Caudate nucleus (tissue), 63 donors: ENCODE measurements at places on chromosomes 1 and 21.

DNA sequence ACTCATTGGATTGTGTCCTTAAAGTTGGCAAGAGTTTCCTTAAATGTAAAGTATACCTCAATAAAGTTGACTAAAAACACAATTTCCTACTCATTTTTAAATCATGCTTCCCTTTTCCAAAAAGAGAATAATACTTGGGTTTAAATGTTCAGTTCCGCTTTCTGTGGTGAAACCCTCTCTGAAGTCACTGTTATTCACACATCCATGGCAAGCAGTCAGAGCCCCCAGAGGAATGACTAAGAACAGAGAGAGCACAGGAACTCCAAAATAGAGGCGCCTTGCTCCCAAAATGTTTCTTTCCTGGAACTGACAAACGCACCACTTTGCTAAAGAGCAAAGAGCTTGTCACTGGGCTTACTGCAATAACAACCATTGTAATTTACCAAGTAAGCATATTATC is 142.5 kb downstream of the TIAM1 start:
- no peak for DNase-seq

- DNase-seq, result no peak
These were observed 54.9 kb downstream of the CAPZB start for GRCh38 chr1:19430121-19431068.

GRCh38 chr1:226086776-226087175 is 24.3 kb downstream of the H3-3A start:
- no peak for DNase-seq

DNA sequence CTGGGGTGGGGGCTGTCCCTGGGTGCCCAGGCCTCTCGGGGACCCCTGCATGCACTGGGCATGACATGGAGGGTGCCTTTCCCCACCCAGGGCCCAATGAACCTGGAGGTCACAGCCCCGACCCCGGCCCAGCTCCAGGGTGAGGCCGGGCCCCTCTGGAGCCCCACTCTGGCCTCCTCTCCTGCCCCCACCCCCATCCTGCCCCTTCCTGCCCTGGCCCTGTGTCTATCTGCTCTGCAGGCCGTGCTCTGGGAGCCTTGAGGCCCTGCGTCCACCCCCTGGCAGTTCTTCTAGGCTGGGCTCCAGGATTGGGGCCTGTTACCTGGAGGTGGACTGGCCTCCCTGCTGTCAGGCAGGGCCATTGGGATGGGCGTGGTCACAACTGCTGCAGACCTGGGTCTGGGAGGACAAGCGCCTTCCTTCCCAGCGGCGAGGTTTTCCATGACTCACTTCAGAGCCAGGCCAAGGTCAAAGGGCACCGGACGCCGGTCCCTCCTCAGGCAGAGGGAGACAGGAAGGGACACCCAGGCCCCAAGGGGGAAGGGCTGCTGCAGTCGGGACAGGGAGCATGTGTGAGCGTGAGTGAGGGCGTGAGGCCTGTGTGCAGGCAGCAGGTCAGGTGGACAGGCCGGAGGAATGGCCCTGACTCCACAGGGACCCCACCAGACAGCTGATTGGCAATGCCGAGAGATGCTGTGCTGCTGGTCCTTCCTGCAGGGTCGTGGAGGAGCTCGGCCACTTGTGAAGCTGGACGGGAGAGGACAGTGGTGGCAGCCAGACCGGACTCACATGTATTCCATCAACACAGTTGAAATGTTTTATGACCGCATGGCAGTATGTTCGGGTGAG is 31.1 kb upstream of the POFUT2 start:
- DNase-seq, result no peak

- no peak for DNase-seq
These were observed 155.2 kb downstream of the PEX14 start for GRCh38 chr1:10629816-10630571.

DNA sequence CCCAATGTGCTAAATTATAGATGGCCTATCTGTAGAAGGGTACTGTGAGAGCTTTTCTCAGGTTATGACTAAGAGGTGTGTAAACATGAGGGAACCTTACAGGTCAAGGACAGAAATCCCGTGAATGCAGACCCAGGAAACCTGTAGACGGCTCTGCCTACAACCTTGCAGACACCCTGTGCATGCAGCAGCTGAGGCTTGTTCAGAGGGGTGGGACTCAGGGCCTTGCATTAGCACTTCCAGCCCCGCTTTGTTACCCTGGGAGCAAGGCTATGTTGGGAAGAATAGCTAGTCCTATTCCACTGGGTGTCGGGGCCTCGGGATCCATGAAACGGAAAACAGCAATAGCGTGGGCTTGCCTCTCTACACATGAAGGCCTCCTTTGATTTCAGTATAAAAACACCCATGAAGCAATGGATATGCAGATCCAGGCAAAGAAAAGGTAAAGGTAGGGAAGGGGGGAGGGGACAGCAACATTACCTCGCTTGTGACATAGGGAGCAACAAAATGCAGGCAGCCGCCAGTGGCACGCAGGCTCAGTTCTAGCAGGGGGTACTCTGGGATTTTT is 9.5 kb upstream of the NDUFS5 start:
- no peak for DNase-seq

DNA sequence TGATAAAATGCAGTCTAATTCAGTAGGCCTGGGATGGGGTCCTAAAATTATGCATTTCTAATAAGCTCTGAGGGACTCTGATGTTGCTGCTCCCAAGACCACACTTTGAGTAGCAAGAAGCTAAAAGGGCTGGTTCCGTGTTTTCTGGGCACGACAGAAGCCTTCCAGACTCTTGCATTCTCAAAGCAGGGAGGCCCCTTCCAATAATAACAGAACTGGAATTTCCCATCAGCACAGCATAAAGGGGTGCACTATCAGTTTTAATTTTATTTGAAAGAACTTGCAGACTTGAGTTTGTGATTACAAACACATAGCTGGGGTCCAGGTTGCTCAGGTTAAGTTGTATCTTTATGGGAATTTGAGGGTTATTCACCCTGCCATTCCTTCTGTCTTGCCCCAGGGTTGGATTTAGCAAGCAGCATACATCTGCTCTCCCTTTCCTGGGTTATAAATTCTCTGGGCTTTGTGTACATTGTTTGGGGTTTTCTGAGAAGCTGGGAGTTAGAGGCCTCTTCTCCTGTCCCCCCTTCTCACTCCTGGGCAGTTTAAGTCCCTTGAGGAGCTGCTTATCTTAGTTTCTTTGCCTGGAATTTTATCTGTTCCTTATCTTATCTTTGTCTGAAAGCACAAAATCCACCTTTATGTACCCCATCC is 94.2 kb upstream of the SLC2A1 start:
- no peak for DNase-seq

- DNase-seq, result peak; percentile 64
These were observed 568.8 kb downstream of the AJAP1 start for GRCh38 chr1:5223206-5223605.

GRCh38 chr21:36437745-36438128 is 42.2 kb downstream of the CLDN14 start:
- no peak for DNase-seq

DNA sequence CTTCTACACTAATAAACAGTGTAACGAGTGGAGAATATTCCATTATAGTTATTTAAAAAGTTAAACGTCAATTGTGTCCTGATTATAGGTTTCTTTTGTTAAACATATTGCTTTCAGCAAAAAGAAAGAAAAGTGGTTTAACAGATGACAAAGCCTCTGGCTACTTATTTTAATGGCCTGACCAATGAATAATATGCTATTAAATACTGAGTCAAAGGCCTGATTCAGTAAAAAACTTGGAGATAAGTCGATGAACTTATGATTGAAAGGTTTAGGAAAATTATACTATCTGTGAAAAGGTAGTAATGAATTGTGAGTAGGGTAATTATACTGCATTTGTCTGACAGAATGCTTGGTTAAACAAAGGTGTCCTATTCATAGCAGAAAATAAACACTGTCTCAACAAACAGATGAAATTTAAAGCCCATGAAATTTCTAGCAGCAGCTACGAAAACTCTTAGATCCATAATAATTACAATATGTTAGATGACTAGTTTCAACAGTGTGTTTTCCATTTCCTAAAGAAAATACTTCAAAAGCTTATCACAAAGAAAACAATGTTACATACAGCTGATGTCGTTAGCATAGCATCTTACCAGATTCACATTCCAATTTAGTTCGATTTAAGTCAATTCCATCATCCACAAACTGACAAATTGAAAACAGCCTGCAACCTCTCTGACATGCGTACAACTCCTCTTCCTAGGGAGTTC is 6.2 kb downstream of the TMEM59 start:
- DNase-seq, result no peak

DNA sequence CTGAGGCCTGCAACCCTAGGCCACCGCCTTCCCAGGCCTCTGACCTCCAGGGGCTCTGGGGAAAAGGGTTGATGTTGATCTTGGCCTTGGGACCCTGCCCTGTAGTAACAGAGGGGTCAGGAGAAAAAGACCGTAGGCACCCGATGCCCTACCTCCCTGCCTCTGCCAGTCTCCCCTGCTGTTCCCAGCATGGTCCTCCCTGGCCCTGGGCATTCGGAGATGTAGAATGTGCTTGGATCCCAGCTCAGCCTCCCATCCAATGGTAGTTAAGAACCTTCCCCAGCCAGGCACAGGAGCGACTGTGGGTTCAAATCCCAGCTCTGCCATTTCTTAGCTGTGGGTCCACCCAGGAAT is 72.0 kb upstream of the TARDBP start:
- no peak for DNase-seq

- no peak for DNase-seq
These were observed 62.1 kb downstream of the TP53BP2 start for GRCh38 chr1:223783676-223784075.

DNA sequence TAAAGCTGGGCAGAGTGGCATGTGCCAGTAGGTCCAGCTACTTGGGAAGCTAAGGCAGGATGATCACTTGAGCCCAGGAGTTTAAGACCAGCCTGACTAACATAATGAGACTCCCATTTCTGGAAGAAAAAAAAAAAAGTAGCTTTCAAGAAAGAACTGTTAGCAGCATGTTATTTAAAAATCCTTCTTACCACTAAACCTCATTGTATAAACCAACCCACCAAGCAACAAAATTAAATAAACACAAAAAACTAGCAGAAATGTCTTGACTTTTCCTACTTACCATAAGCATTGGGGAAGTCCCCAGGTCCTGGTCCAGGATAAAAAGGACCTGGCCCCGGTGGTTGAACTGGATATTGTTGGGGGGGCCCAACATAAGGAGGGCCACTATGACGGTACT is 192.9 kb upstream of the HP1BP3 start:
- no peak for DNase-seq

DNA sequence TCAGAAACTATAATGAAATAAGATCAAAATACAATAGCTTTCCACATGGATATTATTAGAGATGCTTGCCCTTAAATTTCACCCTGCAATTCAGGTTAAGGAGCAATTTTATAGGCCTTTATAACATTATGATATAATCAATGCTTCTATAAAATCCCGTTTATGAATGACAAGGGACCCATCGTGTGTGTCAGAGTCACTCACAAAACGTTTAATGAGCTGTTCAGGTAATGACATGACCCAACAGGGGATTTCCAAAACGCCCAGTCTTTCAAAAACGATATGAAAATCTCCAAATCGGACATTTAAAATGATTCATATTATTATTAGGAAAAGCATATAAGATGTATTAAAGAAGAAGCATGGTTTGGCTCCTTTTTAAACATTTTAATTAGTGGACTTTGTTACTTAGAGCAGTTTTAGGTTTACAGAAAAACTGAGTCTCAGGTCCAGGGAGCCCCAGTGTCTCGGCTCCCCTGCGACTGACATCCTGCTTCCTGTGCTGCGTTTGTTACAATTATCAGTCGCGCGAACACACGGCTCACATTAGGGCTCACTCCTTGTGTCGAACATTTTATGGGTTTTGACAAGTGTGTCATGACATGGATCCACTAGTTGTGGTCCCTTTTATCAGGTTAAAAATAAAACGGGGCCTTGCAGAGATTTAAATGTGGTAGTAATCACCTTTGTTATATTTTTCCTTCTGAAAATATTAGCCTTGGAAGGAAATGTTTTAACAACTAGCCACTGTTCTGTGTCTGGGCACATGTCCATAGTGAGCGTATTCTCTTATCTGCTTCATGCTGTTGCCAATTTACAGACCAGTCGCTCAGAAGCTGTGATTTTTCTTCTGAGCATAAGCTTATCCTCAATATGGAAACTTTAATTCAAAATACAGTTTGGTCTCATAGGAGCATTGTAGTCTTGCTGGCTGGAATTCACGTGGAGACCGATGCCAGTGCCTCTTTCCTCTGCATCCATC is 52.0 kb upstream of the POFUT2 start:
- no peak for DNase-seq

DNA sequence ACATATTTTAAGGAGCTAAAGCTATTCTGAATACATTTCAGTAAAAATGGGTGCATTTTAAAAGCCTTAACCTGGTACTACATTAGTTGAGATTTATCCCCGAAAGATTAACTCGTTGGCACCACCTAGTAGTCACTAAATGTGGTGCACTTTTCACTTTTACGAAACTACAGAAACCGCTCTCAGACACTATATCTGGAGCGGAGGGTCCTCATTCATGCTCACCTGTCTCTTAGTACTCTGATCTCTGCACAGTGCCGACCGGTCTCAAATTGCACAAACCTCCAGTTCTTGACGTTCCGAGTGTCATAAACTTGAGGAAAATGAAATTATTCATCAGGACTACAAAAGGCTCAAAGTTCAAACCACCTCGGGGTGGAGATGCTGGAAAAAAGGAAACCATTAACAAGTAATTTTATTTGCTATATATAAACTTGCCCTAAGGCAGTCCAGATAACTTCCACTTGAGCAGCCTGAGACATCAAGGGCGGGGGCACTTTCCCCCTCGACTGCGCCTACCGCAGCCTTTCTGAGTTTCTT is 722 bp downstream of the LZIC start:
- DNase-seq, result no peak

DNA sequence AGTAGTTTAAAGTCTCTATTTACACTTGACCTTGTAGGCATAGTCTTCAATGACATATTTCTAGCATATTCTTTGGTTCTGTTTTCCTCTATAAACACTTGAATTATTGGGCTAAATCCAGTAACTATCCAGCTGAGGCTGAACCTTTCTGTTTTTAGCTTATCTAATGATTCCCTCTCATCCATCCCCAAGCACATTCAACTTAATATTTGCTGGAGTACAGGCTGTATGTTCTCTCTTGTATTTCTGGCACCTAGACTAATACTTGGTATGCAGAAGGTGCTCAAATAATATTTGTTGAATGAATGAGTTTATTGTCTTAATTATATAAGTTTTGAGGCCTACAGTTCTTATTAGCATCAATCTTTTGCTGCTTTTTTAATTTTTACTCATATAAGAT is 88.7 kb downstream of the RABGAP1L start:
- DNase-seq, result no peak

DNA sequence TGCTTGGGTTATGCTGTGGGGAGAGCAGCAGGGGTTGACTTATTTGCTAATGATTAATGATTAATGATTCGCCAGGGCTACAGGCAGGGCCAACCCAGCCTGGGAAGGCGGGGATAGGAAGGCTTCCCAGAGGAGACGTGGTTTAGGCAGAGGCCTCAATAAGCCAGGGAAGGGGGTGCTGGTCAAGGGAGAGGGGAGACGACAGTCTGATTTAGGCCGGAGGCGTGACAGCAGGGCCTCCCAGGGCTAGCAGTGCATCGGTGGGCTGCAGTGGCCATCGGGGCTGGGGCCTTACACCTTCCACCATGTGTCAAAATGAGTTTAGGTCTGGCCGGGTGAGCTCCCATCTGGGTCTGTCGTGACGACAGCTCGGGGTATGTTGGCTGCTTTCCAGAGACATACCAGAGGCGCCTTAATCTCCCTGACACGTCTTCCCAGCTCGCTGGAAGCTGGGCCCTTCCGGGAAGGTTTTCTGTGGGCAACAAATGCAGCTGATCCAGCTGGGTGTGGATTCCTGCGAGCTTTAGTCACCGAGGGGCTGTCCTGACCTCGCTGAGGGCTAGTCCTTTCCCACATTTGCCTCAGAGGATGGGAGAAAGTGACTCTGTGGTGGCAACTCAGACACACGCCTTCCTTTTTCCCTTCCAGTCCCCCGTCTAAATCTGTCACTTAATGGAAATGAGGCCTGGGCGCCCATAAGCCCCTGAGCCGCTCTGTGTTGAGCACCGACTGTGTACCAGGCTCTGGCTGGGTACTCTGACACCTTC is 3.7 kb upstream of the SLC1A7 start:
- DNase-seq, result no peak
